ENCODE measurements at places on chromosomes 1 and 21. TPM values are rescaled to one million over a fixed set of nuclear protein-coding genes. Genes with fewer than 3 reads are reported as not detected.
A peak's percentile ranks its signal among the peaks of the same experiment; 100 is the strongest.

DNA sequence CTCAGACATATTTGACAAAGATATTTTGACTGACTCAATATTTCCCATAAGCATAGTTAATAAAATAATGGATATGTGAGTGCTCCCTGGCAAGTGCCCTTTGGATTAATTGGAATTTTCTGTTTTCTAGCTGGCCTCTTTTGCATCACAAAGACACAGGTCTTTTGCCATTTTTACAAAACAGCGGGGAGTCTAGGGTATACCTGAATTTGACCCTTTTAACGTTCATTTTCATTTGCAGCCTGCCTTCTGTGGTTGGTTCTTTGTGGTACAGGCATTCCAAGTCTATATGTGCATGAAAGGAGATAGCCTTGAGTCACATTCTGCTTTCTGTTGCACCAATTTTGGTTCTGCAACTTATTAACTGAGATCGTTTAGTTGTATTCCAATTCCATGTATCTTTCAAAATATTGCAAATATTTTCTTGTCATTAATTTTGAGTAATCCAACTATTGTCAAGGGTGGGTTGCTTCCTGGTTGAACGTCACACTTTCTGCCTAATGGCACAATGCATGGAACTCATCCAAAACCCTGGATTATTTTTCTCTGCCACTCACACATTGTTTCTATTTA, 171.7 kb downstream of the CRB1 start:
- H3K36me3 ChIP-seq, result no peaks in the 10 kb centered on the region
- no peak overlapping the region for H3K27ac ChIP-seq
- H3K27me3 ChIP-seq, result no peaks in the 10 kb centered on the region

- no peaks in the 10 kb centered on the region for H3K36me3 ChIP-seq
- no peak for DNase-seq
- no peaks in the 10 kb centered on the region for H3K4me1 ChIP-seq
- no peaks in the 10 kb centered on the region for H3K27me3 ChIP-seq
- H3K4me3 ChIP-seq, result no peak overlapping the region
Measured at GRCh38 chr1:6801966-6802365, 16.7 kb downstream of the CAMTA1 start.

- DNase-seq, result no peak
- H3K27me3 ChIP-seq, result no peaks in the 10 kb centered on the region
- no peak overlapping the region for H3K4me3 ChIP-seq
- peak overlapping the region; percentile 88 for H3K27ac ChIP-seq
- H3K4me1 ChIP-seq, result peaks cover 67% of the 10 kb centered on the region
Measured at GRCh38 chr1:36151845-36152203, 2.5 kb upstream of the TRAPPC3 start.

- H3K27ac ChIP-seq, result peak overlapping the region; percentile 69
- no peaks in the 10 kb centered on the region for H3K27me3 ChIP-seq
- peaks cover 9% of the 10 kb centered on the region for H3K36me3 ChIP-seq
- DNase-seq, result no peak
Measured at GRCh38 chr1:38997901-38998190, 6.8 kb downstream of the AKIRIN1 start.

DNA sequence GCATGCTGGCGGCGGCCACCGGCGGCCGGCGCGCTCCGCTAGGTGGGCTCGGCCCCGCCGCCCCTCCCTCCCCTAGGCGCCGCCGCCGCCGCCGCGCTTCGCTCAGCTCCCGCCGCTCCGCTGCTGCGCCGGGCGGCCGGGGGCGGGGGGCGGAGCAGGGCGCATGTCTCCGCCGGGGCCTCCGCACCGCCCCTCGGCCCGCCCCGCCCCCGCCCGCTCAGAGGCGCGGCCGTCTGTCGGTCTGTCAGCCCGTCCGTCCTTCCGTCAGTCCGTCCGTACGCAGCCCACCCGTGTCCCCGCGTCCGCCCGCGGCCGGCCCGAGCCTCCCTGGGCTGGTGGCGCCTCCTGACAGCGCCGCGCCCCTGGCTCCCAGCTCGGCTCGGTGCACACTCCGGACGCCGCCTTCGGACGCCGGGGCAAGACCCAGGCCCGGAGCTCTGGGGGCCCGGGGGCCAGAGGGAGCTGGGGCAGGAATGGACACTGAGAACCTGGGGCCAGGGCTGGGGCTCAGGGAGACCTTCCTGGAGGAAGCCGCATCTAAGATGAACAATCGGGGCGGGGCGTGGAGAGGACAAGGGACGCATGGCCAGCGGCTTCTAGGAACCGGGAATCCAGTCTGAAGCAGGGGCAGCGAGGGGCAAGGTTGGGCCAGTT, at the start of gene GPR153:
Gene GPR153, minus strand, starts transcription at position 138 of the 654 bp plus-strand sequence. CDS start 6,193 bp downstream, outside the sequence.
- peak within 1 kb of the TSS; percentile 63 for H3K4me3 ChIP-seq
- H3K27me3 ChIP-seq, result no peaks in the 10 kb centered on the region
- H3K27ac ChIP-seq, result peak within 1 kb of the TSS; percentile 72
- no peaks in the 10 kb centered on the region for H3K36me3 ChIP-seq
- DNase-seq, result no peak
- H3K4me1 ChIP-seq, result no peaks in the 10 kb centered on the region

DNA sequence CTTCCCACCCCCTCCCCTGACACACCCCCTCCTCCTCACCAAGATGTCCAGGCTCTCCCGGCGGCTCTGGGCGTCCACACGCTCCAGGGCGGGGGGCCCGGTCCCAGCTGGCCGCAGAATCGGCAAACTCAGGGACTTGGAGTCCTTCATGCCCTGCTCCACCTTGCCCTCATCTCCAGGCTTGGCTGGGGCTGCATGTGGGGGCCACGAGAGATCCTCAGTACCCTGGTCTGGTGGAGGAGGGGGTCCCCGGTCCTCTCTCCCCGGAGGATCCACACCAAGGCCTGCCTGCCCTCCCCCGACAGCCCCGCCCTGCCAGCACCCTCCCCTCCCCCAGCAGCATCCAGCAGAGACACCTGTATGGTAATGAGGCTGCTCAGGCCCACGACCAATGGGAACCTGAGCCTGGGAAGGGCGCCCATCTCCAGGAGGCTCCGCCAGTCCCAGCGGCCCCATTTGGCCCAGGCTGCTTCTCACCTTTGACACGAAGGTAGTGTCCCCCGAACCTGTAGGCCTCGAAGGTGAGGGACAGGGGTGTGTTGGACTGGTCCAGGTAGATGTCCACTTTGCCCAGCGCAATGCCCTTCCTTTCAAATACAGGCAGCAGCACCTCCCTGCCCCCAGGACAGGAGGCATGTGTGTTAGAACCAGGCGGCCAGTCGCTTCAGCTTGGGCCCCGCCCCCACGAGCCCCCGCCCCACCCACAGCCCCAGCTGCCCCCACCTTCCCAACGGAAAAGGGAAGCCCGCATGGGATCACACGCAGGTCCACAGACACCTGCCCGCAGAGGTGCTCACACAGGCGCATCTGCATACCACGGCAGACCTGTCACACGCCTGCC, 8.2 kb upstream of the TNFRSF25 start:
- H3K27ac ChIP-seq, result no peak overlapping the region
- no peaks in the 10 kb centered on the region for H3K4me1 ChIP-seq
- no peak for DNase-seq

- H3K36me3 ChIP-seq, result no peaks in the 10 kb centered on the region
- H3K27ac ChIP-seq, result peak overlapping the region; percentile 86
- DNase-seq, result no peak
- peaks cover 74% of the 10 kb centered on the region for H3K4me1 ChIP-seq
Measured at GRCh38 chr1:183094351-183094750, 71.1 kb downstream of the LAMC1 start.

DNA sequence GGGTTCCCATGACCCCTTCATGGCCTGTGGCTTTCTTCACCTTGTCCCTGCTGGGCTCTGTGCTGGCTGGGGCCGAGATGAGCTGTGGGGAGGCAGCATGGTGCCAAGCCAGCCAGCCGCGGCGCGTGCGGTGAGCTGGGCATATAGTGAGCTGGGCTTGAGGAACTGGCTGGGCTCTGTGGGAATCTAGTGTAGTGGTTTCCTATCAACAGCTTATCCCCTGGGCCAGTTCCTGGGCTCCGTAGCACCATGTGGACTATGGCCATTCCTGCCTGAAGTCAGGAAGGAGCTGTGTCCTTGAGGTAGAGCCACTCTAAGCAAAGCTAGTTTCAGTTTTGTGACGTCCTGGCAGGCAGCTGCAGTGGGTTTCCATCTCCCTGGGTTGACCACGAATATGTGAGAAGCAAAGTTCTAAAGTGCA, 1.8 kb downstream of the NCMAP start:
- H3K27ac ChIP-seq, result no peak overlapping the region
- no peak overlapping the region for H3K4me3 ChIP-seq
- no peaks in the 10 kb centered on the region for H3K36me3 ChIP-seq
- DNase-seq, result no peak
- H3K4me1 ChIP-seq, result no peaks in the 10 kb centered on the region
- H3K27me3 ChIP-seq, result peaks cover 31% of the 10 kb centered on the region

DNA sequence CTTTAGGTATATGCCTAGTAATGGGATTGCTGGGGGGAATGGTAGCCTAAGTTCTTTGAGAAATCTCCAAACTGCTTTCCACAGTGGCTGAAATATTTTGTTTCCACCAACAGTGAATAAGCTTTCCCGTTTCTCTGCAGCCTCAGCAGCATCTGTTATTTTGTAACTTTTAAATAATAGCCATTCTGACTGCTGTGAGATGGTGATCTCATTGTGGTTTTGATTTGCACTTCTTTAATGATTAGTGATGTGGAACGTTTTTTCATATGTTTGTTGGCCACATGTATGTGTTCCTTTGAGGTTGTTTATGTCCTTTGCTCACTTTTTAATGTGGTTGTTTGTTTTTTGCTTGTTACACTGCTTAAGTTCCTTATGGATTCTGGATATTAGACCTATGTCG, 237.4 kb downstream of the CENPF start:
- H3K36me3 ChIP-seq, result no peaks in the 10 kb centered on the region
- no peaks in the 10 kb centered on the region for H3K4me1 ChIP-seq
- DNase-seq, result no peak

DNA sequence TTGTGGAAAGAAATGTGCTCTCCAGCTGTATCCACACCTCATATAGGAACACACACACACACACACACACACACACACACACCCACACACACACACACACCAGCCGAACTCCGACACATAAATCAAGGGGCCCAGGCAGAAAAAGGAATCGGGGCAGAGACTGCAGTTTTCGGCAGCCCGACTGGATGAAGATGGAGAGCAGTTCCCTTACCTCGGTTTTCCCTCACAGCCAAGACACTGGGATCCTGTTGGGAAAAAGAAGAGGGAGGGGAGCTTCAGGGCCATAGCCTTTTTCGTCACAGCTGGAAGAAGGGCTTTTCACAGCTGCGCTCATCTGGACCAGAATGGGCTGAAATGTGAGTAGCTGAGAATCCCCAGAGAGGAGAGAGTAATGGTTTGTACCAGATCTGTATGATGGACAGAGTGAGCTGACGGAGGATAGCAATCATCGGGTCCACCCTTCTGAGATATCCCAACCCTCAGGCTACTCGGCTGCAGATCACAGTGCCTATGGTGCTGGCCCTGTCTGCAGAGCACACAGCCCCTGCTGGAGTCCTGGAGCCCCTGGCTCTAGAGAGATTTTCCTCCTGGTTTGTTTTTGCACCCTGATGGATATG, 37.7 kb downstream of the PIK3C2B start:
- H3K4me1 ChIP-seq, result peaks cover 11% of the 10 kb centered on the region
- peak; percentile 45 for DNase-seq
- no peaks in the 10 kb centered on the region for H3K27me3 ChIP-seq
- H3K4me3 ChIP-seq, result no peak overlapping the region

- no peaks in the 10 kb centered on the region for H3K27me3 ChIP-seq
- no peak overlapping the region for H3K4me3 ChIP-seq
- no peak for DNase-seq
- no peaks in the 10 kb centered on the region for H3K36me3 ChIP-seq
- H3K27ac ChIP-seq, result no peak overlapping the region
Measured at GRCh38 chr1:74392840-74393239, 119.6 kb downstream of the LRRC53 start.

DNA sequence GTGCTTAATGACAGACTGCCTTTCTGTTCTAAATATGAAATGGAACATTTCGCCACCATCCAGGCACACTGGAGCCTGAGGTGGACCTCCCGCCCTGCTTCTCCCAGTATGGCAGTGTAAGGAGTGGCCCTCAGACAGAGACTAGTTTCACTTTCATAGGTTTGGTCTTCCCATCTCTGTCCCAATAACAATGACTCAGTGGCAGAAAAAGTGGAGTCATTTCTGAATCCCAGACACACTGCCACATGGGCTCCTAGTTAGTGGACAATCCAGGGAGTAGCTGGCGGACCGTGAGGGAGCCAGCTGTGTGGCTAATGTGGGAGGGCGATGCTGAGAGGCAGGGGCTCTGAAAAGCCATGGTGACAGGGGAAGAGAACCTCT, 95.6 kb upstream of the TSPAN2 start:
- H3K4me1 ChIP-seq, result no peaks in the 10 kb centered on the region
- H3K27ac ChIP-seq, result no peak overlapping the region
- no peak for DNase-seq
- H3K36me3 ChIP-seq, result no peaks in the 10 kb centered on the region

- no peaks in the 10 kb centered on the region for H3K27me3 ChIP-seq
- no peak for DNase-seq
- no peaks in the 10 kb centered on the region for H3K36me3 ChIP-seq
- no peak overlapping the region for H3K27ac ChIP-seq
- no peaks in the 10 kb centered on the region for H3K4me1 ChIP-seq
Measured at GRCh38 chr1:86277936-86278335, 118.2 kb downstream of the ODF2L start.

DNA sequence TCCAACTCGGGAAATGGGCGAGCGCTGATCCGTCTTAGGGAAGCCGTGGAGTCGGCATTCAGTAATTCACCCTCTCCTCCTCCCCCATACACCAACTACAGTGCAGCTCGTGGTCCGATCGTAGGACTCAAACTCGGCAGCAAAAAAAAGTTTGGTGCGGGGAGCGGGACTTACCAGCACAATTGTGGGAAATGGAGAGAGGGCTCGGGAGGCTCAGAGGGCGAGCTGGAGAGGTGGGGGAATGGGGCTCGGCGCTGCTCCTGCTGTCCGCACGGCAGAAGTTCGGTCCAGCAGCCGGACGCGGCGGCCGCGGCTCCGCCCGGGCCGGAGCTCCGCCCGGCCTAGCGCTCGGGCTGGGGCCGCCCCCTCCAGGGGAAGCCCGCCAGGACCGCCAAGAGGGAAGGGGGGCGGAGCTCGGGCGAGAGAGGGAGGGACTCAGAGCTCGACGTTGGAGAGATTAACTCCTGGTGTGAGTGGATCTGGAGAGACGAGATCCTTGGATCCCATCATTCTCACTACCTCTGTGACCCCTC, 676 bp upstream of the PIAS3 start:
- no peaks in the 10 kb centered on the region for H3K27me3 ChIP-seq
- peak; percentile 90 for DNase-seq
- peak overlapping the region; percentile 75 for H3K27ac ChIP-seq
- H3K4me1 ChIP-seq, result peaks cover 11% of the 10 kb centered on the region
- H3K4me3 ChIP-seq, result peak overlapping the region; percentile 55

DNA sequence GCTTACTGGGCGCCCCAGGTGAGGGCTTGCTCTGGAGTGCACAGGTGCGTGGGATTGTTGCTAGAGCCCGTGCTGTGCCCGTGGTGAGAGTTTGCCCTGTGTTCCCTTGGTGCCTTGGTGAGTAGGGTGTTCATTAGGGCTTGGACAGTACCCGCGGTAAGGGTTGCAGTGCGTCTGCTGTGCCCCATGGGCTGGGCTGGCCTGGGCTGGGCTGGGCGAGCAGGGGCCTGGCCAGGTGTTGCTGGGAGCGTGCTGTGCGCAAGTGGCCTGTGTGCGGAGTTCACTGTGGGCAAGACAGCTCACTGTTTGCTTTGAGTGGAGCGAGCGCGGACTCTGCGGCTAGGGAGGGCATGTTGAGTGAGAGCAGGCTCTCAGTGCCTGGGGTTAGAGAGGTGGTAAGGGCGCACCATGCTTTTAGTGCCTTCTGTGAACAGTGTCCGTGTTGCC, 725 bp downstream of the CR1L start:
- no peaks in the 10 kb centered on the region for H3K36me3 ChIP-seq
- DNase-seq, result no peak
- H3K27me3 ChIP-seq, result no peaks in the 10 kb centered on the region
- H3K27ac ChIP-seq, result no peak overlapping the region
- H3K4me1 ChIP-seq, result peaks cover 10% of the 10 kb centered on the region

ATP1A4 gene
- 5.0 TPM for total RNA-seq

NBPF6 gene
- not detected for total RNA-seq

CCDC30 gene
- total RNA-seq, result 6.7 TPM

PIK3CD gene
- 6.9 TPM for total RNA-seq

KIF14 gene
- 0.30 TPM for total RNA-seq

RGS16 gene
- 1.3 TPM for total RNA-seq
